ENCODE measurements at places on chromosomes 2 and 18. TPM values are rescaled to one million over a fixed set of nuclear protein-coding genes. Genes with fewer than 3 reads are reported as not detected.

RESP18 gene
- total RNA-seq, result not detected

EPB41L3 gene
- total RNA-seq, result 120 TPM

CCT4 gene
- total RNA-seq, result 18.5 TPM

DNA sequence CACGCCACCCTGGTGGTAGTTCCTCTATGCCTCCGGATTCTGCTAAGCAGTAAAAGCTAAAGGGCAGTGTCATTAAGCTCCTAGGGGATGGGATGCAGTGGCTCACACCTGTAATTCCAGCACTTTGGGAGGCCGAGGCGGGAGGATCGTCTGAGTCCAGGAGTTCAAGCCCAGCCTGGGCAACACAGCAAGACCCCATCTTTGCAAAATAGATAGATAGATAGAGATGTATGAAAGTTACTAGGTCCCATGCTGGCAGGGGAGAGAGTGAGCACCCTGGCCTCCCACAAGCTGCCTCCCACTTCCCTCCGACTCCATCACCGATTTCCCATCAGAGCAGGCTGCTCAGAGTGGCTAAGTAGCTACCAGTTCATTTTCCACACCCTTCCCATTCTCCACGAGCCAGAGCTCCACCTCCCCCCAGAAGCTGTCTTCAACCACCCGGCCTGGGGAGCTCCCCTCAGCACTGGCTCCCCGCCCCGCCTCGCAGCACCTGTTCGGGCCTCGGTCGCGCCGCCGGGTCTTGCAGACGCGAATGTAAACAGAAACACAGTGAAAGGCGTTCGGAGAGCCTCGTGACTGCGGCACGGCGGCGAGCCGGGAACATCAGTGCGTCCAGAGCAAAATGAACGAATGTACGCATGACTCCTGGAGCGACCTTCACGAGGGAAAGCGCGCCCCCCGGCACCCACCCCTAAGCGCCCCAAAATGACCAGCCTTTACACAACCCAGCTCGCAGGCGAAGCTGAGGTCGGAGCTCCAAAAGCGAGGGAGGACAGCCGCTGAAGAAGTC, 598 bp upstream of the CEP68 start:
- no peak for DNase-seq

DNA sequence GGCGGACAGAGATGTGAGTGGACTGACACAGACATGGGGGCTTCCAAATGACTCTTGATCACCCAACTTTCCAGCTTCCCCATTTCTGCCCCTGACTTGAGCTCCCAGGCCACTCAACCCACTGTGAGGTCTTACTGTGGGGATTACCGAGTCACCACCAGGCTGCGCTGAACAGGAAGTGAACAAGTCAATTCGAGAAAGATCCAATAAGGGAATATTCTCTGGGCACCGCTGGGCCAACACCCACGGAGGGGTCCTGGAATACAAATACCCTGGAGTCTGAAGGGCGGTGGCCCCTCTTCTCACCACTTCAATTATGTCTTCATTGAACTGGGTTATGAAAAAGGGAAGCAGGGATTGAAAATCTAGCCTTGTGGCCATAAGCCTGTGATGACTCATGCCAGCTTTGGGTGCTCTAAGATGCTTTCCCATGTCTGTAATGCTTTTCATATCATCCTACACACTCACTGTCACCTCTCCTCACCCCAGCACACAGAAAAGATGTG, 37.7 kb downstream of the BCL11A start:
- DNase-seq, result no peak

- DNase-seq, result no peak
Observed at GRCh38 chr2:142139384-142139783, 8.6 kb upstream of the LRP1B start.

GRCh38 chr18:62942578-62942977, 227.2 kb downstream of the PHLPP1 start:
- DNase-seq, result no peak

DNA sequence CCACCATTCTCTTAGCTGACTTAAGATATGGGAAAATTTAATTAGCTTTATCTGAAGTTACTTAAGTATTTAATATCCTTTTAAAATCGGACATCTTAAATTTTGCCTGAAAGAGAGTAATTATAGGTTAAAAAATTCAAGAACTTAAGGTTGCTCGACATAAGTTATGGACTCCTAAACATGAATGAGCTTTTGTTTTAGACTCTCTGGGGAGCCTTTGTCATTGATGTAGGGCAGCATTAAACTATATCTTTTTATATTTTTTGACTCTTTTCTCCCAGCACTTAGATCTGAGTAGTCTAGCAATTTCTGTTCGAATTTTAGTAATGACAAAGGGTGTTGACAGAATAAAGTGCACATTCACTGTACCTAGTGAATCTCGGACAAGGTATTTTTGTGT, 4.7 kb downstream of the PHLPP1 start:
- no peak for DNase-seq

DNA sequence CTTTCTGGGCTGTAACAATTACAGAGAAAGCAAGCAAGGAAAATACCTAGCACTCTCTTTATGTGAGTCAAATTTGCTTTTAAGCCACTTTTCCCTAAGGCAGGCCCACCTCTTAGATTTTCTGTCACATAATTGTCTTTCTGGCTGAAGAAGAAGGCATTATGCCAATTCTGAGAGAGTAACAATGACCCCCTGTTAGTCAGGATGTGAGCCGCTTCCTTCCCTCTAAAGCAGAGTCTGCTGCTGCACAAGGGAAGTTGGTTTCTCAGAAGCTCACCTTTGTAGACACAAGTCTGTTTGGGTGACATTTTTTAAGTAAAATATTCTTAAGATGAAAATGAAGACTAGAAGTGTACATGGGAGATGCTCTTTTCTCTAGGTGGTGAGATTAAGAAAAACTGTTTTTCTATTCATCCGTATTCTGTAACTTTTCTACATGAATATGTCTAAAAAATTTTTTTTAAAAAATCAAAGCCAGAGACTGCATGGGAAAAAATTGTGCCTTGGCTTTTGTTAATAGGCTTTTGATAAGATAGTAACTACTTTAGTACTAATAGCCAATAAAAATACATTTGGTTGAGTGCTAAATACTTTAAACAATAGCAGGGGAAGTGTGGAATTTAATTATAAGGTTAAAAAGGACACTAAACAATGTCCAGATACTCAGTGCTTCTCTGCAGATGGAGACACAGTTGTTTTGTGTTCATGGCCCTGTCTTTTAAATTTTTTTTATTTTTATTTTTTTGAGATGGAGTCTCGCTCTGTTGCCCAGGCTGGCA, 33.4 kb upstream of the VPS54 start:
- no peak for DNase-seq

GRCh38 chr2:178385595-178386148, 65.3 kb downstream of the PRKRA start:
- DNase-seq, result no peak

- no peak for DNase-seq
Observed at GRCh38 chr2:241255542-241256167, 59.8 kb downstream of the HDLBP start.

GRCh38 chr2:224613543-224614286, 28.6 kb upstream of the CUL3 start:
- DNase-seq, result no peak

DNA sequence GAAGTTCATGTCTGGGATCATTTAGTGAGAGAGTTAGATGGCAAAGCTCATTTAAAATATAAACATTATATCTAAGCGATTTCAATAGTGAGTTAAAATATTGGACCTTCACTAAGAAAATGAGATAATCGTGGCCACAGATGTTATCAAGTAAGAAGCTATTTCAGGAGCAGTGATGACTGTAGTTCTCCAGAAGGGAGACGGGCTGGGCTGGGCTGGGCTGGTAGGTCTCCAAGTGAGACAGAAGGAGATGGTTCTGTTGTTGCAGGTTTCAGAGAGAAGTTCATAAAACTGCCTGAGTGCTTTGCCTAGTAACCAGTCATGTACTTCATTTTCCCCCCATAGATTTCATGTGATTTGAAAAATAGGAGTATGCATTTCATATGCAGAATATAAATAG, 130.1 kb upstream of the DAPL1 start:
- DNase-seq, result no peak

DNA sequence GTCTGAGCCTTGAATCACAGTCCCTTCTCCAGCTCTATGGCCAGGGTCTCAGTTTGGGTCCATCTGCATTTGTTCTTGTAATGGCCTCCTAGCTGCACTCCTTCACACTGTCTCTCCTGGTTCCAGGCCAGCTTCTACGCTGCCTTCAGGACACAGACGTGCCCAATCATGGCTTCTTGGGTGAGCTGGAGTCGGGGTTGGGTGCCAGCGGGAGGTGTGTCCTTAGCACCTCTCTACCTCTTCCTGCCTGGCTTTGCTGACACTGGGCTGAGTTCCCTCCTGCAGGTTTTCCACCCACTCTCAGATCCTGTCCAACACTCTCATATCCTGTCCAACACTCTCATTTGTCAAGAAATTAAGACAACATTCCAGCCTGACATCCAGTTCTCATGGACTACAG, 9.6 kb downstream of the TRPM8 start:
- DNase-seq, result no peak

GRCh38 chr2:237721458-237721857, 77.1 kb upstream of the RBM44 start:
- DNase-seq, result no peak

All from stomach (tissue), 19 donors.